Pancreas (tissue), 10 donors: ENCODE measurements at places on chromosomes 7 and 10. TPM values are rescaled to one million over a fixed set of nuclear protein-coding genes. Genes with fewer than 3 reads are reported as not detected.

- no peak for DNase-seq
Measured at GRCh38 chr7:44305564-44306507, 19.6 kb downstream of the CAMK2B start.

DNA sequence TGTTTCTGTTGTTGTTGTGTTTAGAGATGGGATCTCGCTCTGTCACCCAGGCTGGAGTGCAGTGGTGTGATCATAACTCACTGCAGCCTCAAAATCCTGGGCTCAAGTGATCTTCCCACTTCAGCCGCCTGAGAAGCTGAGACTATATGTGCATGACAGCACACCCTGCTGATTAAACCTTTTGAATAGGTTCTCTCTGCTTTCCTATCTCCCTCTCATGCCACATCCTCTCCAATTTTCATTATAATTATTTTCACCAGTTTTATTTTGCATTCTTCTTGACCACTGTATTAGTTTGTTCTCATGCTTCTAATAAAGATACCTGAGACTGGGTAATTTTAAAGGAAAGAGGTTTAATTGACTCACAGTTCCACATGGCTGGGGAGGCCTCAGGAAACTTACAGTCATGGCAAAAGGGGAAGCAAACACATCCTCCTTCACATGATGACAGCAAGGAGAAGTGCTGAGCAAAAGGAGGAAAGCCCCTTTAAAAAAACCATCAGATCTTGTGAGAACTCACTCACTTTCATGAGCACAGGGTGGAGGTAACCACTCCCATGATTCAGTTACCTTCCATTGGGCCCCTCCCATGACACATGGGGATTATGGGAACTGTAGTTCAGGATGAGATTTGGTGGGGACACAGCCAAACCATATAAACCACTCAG, 12.9 kb downstream of the AGK start:
- no peak for DNase-seq

DNA sequence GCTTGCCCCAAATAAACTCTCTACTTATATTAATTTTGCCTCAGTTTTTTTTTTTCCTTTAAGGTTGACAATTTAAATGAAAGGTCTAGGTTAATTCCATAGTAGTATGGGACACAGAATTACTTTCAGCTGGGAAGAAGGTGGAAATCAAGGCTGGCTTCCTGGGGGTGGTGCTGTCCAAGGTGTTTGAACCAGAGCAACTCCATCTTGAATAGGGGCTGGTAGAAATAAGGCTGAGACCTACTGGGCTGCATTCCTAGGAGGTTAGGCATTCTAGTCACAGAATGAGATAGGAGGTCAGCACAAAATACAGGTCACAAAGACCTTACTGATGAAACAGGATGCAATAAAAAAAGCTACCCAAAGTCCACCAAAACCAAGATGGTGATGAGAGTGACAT, 1190.8 kb upstream of the AUTS2 start:
- no peak for DNase-seq

GRCh38 chr7:12233175-12233574, 22.1 kb downstream of the TMEM106B start:
- no peak for DNase-seq

DNA sequence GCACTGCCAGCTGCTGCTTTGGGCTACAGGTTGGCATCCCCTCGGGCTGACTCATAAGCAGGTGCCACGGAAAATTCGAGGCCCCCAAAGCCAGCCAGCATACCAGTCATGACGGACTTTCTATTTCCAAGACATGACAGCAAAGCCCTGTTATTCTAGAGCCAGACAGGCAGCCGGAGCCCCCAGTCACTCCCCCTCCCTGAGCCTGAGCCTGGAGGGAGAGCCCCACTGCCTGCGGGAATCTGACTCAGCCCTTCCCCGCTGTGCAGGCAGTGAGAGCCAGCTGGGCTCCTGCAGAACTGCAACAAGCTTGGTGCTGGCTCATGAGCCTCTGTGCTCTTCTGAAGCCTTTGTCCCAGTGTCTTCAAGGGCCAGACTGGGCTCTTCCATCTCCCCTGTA, 15.8 kb downstream of the BTBD16 start:
- DNase-seq: no peak

DNA sequence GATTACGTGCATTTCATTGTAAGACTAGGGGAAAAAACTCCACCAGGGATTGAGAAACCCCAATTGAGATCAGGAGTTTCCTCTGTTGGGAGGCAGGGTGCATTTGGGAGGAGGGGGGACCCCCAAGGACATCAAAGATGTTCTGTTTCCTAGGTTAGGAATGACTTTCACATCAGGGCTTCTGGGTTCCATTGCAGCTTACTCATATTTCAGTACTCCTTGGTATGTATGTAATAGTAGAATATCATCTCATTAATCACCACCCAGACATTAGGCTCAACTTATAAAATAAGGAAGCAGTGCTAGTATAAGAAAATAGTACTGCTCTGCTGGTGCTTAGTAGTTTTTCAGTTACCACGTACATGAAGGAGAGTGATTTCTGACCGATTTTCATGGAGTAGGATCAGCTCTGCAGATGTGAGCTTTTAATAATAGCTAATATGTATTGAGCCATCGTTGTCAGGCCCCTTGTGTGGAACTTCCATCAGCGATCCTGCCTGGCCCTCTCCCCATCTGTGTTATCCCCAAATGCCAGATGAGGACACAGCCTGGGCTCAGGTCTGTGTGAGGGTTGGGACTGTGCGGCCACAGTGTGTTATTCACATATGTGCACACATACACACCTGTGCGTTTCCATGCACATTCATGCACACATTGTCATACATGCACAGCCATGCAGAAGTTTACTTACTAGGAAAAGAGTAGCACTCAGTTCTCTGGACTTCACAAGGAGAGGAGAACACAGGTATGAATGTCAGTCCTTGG, 23.5 kb downstream of the UPP1 start:
- no peak for DNase-seq

DNA sequence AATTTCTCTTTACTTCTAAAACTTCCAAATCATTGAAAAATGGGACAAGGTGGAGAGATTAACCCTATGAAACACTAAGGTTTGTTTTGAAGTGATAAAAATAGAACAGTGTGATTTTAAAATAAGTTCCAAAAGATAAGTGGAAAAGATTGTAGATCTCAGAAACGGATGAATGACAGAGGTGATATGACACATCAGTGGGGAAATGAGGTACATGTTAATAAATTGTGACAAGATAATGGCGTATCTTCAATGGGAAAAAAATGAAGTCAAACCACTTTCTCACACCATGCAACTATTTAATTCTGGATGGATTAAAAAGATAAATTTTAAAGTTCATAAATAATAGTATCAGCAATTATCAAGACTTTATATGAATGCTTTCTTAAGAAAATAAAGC, 159.7 kb upstream of the VWC2 start:
- no peak for DNase-seq

DNA sequence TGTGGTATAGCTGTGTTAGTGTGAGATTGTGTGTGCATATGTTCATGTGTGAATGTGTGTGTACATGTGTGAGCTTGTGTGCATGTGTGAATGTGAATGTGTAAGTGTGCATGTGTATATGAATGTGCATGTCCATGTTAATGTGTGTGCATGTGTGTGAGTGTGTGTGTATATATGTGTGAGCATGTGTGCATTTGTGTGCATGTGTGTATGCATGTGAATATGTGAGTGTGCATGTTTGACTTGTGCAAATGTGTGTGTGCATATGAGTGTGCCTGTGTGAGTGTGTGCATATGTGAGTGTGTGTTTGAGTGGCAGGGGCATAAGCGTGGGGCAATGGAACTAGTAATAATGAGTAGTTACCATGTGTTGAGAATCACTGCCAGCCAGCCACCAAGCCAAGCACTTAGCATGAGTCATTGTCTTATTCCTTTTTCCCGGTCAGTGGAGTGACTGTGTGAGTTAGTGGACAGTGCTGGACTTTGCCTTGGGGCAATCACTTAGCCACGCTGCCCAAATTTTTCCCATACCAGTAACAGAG, 46.3 kb upstream of the SHH start:
- DNase-seq: no peak

DNA sequence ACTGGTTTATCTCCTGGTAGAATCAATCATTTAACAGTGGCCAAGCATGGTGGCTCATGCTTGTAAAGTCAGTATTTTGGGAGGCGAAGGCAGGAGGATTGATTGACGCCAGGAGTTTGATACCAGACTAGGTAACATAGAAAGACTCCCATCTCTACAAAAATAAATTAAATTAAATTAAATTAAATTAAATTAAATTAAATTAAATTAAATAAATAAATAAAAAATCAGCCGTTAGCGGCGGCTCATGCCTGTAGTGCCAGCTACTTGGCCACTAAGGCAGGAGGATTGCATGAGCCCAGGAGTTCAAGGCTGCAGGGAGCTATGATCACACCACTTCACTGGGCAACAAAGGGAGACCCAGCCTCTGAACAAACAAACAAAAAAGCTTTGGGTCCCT, 342.3 kb downstream of the LRRTM3 start:
- no peak for DNase-seq

- no peak for DNase-seq
Measured at GRCh38 chr7:111029574-111030251, 61.2 kb upstream of the LRRN3 start.

GRCh38 chr10:125333769-125334168, 173.4 kb upstream of the CTBP2 start:
- no peak for DNase-seq

- peak; percentile 20 for DNase-seq
Measured at GRCh38 chr7:25389489-25390106, 161.3 kb upstream of the NPVF start.

DNA sequence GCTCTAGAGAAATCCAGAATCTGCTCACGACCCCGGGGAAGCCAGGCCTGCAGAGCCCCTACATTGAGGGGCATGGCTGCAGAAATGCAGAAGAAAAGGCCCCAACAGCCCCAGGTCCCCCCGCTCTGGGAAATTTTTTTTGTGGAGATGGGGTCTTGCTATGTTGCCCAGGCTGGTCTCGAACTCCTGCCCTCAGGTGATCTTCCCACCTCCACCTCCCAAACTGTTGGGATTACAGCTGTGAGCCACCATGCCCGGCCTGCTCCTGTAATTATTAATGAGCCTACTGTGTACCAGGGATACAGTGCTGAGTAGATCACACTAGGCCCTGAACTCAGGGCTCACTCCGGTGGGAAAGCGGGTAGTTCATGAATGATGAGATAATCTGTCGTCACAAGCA, 29.9 kb downstream of the TNRC18 start:
- no peak for DNase-seq

- DNase-seq: no peak
Measured at GRCh38 chr10:119770928-119771327, 45.1 kb downstream of the INPP5F start.

DNA sequence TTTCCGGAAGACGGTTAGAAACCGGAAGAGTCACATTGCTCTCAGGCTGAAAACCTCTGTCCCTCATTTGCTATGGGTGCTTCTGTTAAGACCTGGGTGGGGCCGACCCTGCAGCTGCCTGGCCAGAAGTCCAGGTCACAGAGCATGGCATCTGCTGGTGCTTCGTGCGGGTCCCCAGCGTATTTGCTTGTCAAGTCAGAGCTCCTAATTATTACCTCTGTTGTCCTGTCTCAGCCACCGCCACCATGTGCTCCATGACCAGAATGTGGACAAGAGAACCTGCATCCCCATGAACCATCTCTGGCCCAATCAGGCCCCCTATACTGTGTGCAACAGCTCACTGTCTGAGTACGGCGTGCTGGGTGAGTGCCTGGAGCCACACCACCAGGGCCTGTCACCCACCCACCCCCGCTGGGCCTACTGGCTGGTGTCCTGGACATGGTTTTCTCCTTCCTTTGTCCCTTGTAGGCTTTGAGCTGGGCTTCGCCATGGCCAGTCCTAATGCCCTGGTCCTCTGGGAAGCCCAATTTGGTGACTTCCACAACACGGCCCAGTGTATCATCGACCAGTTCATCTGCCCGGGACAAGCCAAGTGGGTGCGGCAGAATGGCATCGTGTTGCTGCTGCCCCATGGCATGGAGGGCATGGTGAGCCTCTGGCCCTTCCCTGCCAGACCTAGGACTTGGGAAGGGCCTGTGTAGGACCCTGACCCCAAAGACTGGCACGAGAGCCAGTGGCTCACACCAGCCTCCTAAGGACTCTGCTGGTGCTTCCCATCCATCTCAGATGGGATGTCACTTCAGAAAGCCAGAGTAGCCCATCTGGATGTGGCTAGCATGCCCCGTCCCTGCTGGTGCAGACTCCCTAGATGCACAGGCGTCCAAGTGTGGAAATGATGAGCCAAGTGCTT, 51.3 kb upstream of the ZMIZ2 start:
- DNase-seq: no peak

DNA sequence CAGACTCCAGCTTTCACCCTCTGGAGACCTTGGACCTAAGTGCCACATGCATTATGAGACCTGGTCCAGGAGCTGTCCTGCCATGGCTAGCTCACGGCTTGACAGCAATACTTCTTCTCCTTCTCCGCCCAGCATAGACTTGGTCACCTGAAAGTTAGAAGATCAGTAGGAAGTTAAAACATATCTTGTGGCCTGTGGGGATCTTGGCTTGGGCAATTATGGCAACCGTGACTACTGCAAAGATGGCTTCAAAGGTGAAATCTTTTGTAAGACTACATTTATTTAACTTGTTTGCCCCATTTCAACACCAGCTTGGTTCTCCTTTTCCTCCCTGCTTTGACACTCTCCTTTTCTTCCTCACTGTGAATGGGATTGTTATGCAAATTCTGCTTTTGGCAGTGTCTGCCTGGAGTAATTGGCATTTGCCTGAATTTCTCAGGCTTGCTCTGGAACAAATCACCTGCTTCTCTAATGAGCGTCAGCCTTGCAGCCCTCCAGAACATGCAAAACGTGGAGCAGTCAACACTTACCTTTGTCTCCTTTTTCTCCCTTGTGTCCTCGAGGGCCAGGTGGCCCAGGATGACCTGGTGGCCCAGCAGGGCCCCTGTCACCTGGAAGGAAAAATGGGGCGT, 53.4 kb downstream of the COL17A1 start:
- no peak for DNase-seq

GRCh38 chr7:73933091-73933490, 72.1 kb downstream of the TMEM270 start:
- no peak for DNase-seq

DNA sequence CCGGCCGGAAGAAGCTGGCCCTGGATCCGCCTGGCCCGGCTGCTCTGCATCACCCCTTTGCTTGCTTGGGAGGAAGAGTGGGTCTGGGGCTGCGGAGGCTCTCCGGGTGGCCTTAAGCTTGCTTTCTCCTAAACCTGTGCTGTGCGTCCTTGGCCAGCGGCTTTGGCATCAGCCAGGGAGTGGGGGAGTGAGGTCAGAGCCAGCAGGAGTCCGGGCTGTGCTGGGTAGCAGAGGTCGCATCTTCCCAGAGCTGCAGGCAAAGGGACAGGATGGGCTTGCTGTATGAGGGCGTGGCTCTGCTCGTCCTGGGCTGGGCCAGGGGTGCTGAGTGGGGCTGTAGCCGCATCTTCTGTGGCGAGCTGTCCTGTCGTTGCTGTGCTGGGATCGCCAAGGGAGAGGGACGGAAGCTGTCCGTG, 21.1 kb downstream of the BNIP3 start:
- DNase-seq: peak; percentile 81

DNA sequence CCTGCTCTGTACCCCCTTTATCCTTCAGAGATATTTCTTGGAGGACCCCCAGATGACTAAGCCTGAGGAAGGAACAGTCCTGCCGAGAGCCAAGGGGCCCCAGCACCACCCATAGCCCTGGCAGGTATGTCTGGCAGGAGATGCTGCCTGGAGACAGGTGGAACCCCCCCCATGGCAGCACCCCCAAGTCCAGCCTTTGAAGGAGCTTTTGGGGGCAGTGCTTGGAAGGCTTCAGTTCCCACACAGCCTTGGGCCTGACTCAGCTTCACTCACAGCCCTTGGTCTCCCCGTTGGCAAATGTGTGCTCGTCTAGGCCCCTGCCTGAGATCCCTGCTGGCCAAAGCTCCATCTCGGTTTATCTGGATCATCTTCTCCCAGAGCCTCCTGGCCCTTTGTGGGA, 23.0 kb upstream of the PCBD1 start:
- DNase-seq: peak; percentile 6

Gene HYAL4
- not detected for total RNA-seq

Gene LRIT1
- total RNA-seq: not detected

Gene ANKRD16
- total RNA-seq: 3.1 TPM
